RPMI7951 (cell line): ENCODE measurements at places on chromosomes 2 and 18. TPM values are rescaled to one million over a fixed set of nuclear protein-coding genes. Genes with fewer than 3 reads are reported as not detected.

SPEG gene
- total RNA-seq = 32.7 and 33.3 TPM in 2 replicates

BBS5 gene
- total RNA-seq = 2.2 and 3.1 TPM in 2 replicates

ALPG gene
- not detected in 2 replicates for total RNA-seq

TCF7L1 gene
- total RNA-seq = 0.39 TPM in 1 of 2 replicates, not detected in the other

KIF5C gene
- total RNA-seq = 0.12 and 0.29 TPM in 2 replicates

BOLL gene
- not detected in 2 replicates for total RNA-seq

NAPG gene
- total RNA-seq = 31.6 and 38.3 TPM in 2 replicates

LNPK gene
- 56.6 and 64.4 TPM in 2 replicates for total RNA-seq

TSPYL6 gene
- not detected in 2 replicates for total RNA-seq

PSME4 gene
- total RNA-seq = 37.4 and 40.0 TPM in 2 replicates

NDUFB3 gene
- total RNA-seq = 212 and 224 TPM in 2 replicates

GAD1 gene
- total RNA-seq = 3.9 and 6.7 TPM in 2 replicates

LYPD1 gene
- total RNA-seq = 20.3 and 23.7 TPM in 2 replicates

ANTXR1 gene
- total RNA-seq = 51.3 and 69.7 TPM in 2 replicates

NAT8 gene
- not detected in 2 replicates for total RNA-seq

MYL1 gene
- not detected in 2 replicates for total RNA-seq

SIX2 gene
- 0.78 and 1.4 TPM in 2 replicates for total RNA-seq

PLGLB2 gene
- total RNA-seq = 0.60 and 1.2 TPM in 2 replicates

TMEM163 gene
- 10.3 and 10.7 TPM in 2 replicates for total RNA-seq

COLEC12 gene
- 95.0 and 103 TPM in 2 replicates for total RNA-seq

CCNT2 gene
- total RNA-seq = 21.6 and 25.6 TPM in 2 replicates

NTSR2 gene
- total RNA-seq = 0.36 TPM in 1 of 2 replicates, not detected in the other

RPE gene
- 120 and 149 TPM in 2 replicates for total RNA-seq

CCDC121 gene
- 1.8 and 2.2 TPM in 2 replicates for total RNA-seq

SP100 gene
- total RNA-seq = 127 and 129 TPM in 2 replicates

FEV gene
- not detected in 2 replicates for total RNA-seq

CD8A gene
- not detected in 2 replicates for total RNA-seq
